Inflammatory macrophage treated with lipopolysaccharide for 4 hours (primary cell): ENCODE measurements at places on chromosomes 1 and 21.

GRCh38 chr1:91816031-91816430 is 69.9 kb downstream of the TGFBR3 start:
- no peak for DNase-seq

- no peak for DNase-seq
These were observed 40.3 kb downstream of the TAS1R2 start for GRCh38 chr1:18819203-18819602.

DNA sequence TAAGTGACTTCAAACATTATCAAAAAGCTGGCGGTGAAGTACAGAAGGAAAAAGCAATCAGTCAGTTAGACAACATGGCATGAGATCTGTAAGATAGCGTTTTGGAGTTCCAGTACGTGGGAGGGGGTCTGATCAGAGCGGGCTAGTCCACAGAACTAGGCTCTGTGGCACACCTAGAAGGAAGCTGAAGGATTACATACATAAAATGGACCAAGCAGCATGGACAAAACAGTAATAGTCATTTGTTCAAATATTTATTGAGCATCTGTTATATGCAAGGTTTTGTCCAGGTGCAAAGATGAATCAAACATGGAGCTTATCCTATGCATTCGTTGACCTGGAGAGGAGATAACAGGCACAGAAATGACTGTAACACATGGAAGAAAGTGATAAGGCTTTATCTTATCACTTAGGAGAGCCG is 22.9 kb upstream of the PLA2G2E start:
- no peak for DNase-seq

DNA sequence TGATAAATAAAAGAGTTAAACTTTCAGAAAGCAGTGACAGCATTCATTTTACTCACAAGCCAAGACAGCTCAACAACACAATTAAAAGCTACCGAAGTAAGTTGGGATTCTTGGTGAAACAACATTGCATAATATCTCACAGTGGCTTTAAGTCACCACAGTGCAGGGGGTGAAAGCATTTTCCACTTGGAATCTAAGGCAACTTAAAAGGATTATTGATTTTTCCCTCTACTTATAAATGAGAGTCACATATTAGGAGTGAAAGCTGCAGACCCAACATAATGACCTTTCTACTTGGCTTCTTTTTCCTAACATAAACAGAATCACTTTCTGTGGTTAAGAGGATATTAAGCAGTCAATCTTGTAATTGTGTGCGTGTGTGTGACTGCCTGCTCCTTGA is 536.6 kb upstream of the CXADR start:
- no peak for DNase-seq

- DNase-seq = no peak
These were observed 3.1 kb downstream of the DNAJB4 start for GRCh38 chr1:78007677-78008341.

DNA sequence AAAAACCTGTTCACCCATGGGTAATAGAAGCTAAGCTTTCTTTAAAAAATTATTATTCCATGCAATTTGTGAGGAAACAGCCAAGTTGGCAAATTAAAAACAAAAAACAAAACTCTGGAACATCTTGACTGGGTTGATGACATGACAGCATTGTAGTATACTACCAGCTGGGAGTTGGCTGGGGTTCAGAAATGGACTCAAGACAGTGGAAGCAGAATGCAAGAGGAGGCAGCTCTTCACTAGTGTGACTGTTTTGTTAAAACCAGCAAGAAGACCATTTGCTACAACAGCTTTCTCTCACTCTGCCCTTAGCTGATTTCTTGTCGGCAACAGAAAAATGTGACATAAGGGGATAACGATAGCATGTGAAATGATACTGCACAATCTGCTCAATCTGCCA is 1298.9 kb upstream of the ADGRL4 start:
- no peak for DNase-seq

DNA sequence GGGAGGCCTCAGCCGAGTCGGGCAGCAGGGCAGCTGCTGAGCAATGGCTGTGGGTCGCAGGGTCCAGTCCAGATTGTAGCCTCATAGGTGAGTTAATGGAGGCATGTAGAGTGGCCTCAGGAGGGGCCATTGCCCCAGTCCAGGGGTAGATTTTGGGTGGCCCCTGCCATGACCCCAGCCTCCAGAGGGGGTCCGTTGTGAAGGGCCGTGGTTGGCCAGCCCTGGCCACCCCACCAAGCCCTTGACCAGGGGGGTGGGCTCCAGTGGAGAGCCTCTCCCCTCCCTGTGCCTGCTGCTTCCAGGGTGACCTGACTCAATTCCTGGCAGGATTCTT is 26.1 kb downstream of the TRPM2 start:
- no peak for DNase-seq
